ENCODE measurements at places on chromosomes 4 and X. TPM values are rescaled to one million over a fixed set of nuclear protein-coding genes. Genes with fewer than 3 reads are reported as not detected.

IL2 gene
- total RNA-seq: not detected

PLS3 gene
- total RNA-seq: 320 TPM

MAB21L2 gene
- total RNA-seq: 0.60 TPM

CITED1 gene
- 0.17 TPM for total RNA-seq

MAGEA2 gene
- total RNA-seq: not detected

NDNF gene
- 3.4 TPM for total RNA-seq

SRPX2 gene
- 4.0 TPM for total RNA-seq

EXOC1L gene
- total RNA-seq: not detected
